ENCODE measurements at places on chromosomes 2 and 18.

- DNase-seq, result no peak
Observed at GRCh38 chr2:184938221-184938985, 340.1 kb downstream of the ZNF804A start.

DNA sequence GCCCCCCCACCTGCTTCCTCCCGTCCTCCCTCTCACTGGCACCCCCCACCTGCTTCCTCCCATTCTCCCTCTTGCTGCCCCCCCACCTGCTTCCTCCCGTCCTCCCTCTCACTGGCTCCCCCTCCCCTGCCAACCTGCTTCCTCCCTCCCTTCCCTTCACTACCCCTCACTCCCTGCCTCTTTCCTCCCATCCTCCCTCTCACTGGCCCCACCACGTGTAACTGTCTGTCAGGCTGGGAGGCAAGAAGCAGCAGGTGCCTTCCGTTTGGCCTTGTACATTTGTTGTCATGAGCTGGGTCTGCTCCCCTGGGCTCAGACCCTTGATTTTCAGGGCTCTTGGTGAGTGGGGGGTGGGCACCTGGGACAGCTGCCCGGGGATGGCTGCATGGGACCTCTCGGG is 19.1 kb downstream of the RTP5 start:
- no peak for DNase-seq

- DNase-seq, result no peak
Observed at GRCh38 chr2:178933493-178933892, 116.4 kb downstream of the CCDC141 start.

DNA sequence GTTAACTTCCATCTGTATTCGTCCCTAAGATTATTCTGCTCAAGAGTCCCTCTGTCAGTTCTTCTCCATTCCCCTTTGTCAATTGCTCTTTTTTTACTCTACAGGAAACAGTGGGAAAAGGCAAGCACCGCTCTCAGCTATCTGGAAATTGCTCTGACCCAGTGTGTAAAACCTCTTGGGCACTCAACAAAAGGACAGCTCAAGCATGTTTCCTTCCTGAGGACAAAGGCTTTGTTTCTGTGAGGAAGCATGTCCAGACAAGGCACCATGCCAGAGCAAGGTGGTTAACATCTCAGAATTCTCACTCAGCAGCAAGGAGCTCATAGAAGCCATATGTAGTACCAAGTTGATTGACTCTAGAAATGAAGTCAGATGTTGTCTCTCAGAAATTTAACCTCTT is 735.6 kb downstream of the TSN start:
- no peak for DNase-seq

GRCh38 chr18:67933271-67933670 is 416.8 kb upstream of the DSEL start:
- DNase-seq, result no peak

- no peak for DNase-seq
Observed at GRCh38 chr2:28296243-28296642, 96.4 kb upstream of the FOSL2 start.

DNA sequence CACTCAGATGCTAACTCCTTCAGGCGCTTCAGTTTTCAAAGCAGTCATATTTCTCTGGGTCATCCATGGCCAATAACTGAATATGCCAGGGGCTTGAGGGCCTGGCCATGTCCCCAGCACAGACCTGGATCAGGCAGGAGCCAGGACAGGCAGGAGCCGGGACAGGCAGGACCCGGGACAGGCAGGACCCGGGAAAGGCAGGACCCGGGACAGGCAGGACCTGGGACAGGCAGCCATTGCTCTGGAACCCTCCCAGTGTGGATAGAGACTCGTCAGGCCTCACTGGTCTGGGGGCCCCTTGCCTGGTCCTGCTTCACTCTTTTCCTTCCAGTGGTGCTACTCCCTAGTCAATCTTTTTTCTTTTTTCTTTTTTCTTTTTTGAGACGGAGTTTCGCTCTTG is 117.5 kb upstream of the TEX51 start:
- DNase-seq, result no peak

GRCh38 chr18:24003288-24003687 is 11.3 kb upstream of the TTC39C start:
- no peak for DNase-seq

- DNase-seq, result no peak
Observed at GRCh38 chr2:64237266-64237665, 93.0 kb upstream of the PELI1 start.

- no peak for DNase-seq
Observed at GRCh38 chr2:213220967-213221603, 63.2 kb upstream of the SPAG16 start.

GRCh38 chr2:227780981-227781615 is 32.5 kb upstream of the CCL20 start:
- DNase-seq, result no peak

- DNase-seq, result peak; percentile 36
Observed at GRCh38 chr2:172095905-172096625, 6.6 kb downstream of the DLX2 start.

DNA sequence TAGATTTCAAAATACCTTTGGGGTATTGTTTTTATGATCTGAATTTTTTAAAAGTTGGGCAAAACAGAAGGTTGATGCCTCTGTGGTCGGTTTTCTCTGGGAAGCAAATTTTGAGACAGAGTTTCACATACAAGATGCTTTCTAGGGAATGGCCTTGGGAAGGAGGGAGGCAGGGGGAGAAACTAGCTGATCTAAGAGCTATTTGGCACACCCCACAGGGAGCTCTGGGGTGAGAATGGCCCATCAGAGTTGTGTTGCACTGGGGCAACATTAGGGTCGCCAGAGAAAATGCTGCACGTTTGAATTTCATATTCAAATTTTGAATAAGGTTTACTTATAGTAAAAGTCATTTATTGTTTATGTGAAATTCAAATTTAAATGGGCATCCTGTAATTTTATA is 11.9 kb upstream of the ADAM23 start:
- no peak for DNase-seq

- no peak for DNase-seq
Observed at GRCh38 chr2:138430181-138430580, 71.4 kb upstream of the SPOPL start.

DNA sequence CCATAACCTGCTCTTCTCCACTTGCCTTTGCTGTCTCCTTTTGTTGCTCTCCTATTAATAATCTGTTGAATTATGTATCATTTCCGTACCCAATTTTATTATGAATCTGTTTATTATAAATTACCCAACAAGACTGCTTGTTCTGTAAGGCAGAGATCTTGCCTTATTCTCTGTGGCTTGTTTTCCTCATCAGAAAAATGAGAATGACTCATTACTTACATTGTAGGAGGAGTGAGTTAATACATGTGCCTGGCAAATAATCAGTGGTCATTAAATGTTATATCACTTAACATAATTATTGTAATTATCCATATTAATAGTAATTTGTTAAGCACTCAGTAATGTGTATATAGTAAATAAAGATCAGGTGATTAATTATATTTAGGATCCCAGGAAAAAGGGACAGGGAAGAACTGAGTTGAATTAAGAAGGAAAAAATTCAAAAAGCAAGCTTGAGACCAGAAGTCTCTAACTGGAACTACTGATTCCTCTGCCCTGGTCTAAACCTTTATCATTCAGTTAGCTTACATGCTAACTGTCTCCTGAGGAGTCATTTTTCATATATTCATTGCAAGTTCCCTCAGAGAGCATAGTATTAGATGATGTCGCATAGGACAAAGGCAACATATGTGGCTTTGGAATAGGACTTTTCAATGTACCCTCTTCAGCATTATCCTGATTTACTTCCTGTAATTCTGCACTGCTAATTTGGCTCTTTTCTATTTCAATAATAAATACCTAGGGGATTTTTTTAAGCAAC is 335.7 kb downstream of the GALNT13 start:
- no peak for DNase-seq

DNA sequence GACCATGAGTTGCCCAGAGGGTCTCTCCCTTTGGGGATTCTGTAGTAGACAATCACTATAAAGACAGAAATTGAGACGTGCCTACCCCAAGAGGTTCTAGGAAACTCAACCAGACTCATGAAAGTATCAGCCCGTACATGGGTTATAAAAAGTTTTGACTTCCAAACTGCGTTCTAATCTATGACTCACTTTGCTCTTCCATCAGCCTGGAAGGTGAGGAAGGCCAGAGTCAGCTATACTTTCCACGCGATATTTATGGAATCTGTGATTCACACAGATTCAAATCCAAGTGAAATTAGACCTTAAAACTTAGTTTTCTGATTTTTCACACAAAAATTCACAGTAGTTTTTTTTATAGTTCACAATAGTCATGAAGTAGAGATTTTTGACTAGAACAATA is 7.7 kb upstream of the LYPD1 start:
- no peak for DNase-seq

GRCh38 chr2:25215948-25216679 is 47.7 kb upstream of the POMC start:
- no peak for DNase-seq

DNA sequence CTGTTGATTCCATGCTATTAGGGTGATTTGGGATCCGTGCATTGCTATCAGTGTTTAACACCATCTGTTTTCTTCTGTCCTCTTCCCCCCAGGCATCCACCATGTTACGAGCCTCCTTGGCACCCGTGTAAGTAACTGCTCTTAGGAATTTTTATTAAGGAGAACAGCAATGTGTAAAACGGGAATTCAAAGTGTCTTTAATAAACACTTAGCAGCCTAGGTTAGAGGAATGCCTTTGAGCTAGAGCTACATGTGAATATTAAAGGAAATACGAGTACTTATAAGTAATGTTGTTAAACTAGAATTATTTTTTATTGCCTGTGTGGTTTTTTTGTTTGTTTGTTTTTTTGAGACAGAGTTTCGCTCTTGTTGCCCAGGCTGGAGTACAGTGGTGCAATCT is 58.1 kb downstream of the ARMC9 start:
- DNase-seq, result peak; percentile 39

DNA sequence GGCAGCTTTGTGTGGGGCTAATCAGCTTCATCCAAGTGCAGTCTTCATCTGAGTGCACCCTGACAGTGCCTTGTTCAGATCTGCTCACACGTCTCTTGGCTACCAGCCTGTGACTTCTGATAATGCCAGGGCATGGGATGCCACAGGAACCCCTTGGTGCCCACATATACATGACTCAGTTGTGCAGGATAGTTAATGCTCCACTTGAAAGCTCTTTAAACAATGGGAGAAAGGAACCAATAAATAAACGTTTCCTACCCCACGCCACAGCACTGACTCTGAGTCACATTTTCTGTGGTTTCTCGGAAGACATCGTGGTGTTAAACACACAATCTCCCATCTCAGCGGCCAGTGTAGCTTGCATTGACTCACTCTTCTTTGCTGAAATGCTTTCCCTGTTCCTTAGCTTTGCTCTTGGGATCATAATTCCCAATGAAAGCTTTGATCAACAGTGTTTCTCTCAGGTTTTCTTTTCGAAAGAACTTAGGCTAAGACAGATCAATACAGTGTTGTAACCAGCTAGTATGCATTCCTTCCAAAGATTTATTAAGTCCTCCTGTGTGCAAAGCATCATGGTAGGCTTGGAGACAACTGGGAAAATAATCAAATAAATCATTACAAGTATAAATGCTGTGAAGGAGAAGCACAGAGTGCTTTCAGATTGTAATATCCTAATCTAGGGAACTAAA is 142.0 kb downstream of the COPS8 start:
- no peak for DNase-seq

- DNase-seq, result no peak
Observed at GRCh38 chr2:190529486-190530247, 4.9 kb downstream of the NEMP2 start.

DNA sequence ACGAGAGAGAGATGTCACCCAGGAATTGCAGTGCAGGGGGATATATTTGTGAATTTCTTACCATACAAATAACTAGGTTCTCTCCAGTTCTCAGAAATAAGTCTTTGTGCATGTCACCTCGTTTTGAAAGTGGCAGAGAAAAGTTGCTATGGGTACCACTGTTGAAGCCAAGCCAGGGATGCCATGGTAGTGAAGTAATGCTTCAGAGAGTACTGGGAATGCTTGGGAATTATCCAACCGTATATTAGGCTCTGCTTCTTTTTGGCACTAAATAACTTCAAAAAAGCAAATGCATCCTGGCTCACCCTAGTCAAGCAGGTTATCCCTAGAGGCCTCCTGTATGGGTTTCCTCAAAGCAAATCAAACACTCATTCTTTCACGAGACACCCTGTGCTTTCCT is 50.7 kb upstream of the DDX18 start:
- DNase-seq, result peak; percentile 41

GRCh38 chr2:11534746-11535484 is 1.1 kb downstream of the GREB1 start:
- no peak for DNase-seq

DNA sequence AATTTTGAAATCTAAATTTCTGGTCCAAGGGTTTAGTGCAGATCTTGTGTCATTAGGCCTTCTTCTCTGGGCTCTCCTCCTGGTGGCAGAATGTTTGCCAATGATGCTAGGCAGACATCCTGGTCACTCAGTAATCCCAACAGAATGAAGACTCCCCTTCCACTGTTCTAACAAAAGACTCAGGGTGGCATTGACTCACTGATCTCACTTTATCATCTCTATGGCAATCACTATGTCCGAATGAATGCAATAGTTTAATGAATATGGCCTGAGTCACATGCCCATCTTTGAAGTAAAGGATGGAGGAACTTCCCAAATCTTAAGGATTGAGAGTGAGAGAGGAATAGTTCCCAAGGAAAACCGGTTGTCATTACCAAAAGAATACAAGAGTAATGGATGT is 261.1 kb downstream of the KCNE4 start:
- no peak for DNase-seq

Data from NCI-H1694 (cell line).